ENCODE measurements at places on chromosomes 6 and 20.

DNA sequence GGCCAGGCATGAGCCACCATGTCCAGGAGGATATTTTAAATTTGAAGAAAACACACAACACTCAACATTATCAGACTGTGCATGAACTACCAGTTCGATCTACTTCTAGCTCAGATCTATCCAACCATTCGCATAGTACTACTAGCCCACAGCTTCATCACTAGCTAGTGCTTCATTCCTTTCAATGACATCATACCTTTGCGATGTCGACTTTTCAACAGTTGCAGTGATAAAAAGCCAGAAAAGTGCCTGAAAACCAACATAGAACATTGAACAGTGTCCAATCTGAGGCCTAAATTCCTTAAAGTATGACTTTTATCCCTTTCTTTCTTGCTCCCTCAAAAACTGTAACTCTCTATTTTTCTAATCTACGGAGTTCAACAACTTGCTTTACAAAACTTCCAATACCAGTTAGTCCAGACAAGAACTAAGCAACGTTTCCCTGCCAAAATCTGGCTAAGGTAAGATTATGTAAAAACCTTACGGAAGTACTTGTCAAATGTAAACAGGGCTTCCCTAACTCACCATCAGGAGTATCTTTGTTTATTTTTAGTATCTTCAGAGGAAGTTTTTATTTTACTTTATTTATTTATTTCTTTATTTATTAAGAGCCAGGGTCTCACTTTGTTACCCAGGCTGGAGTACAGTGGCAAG lies 434.0 kb upstream of the JARID2 start:
- ATAC-seq: no peak

- no peak for ATAC-seq
These were observed 99.7 kb downstream of the PXDC1 start for GRCh38 chr6:3651698-3652229.

GRCh38 chr6:52531396-52531795 lies 45.5 kb downstream of the TRAM2 start:
- ATAC-seq: no peak

- no peak for ATAC-seq
These were observed 23.0 kb downstream of the L3MBTL1 start for GRCh38 chr20:43530321-43531090.

- ATAC-seq: no peak
These were observed 94.8 kb upstream of the AFDN start for GRCh38 chr6:167731731-167732422.

- no peak for ATAC-seq
These were observed 74.6 kb upstream of the THBS2 start for GRCh38 chr6:169328112-169328801.

DNA sequence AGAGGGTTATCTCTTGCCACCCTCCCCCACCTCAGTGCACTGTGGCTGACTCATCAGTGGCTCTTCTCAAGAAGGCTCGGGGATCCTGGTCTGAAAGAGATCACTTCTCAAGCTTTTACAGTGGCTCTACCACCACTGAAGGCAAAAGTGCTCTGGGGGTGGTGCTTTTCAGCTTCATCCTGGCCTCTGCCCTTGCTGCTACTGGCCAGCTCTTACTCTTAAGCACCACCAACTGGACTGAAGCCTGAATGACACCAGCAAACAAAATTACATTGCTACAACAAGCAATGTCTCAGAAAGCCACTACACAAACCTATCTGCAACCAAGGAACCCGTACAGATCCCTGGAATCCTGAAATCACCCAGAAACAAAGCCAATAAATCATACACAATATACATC lies 402.1 kb downstream of the EPHA7 start:
- ATAC-seq: no peak
